ENCODE measurements at places on chromosomes 5 and 9. TPM values are rescaled to one million over a fixed set of nuclear protein-coding genes. Genes with fewer than 3 reads are reported as not detected.

The C6 gene
- total RNA-seq = not detected

The KCNV2 gene
- total RNA-seq = not detected

The GABRP gene
- total RNA-seq = not detected

The HK3 gene
- 1.5 TPM for total RNA-seq

The DBH gene
- 0.08 TPM for total RNA-seq

The PTGES gene
- not detected for total RNA-seq

DNA sequence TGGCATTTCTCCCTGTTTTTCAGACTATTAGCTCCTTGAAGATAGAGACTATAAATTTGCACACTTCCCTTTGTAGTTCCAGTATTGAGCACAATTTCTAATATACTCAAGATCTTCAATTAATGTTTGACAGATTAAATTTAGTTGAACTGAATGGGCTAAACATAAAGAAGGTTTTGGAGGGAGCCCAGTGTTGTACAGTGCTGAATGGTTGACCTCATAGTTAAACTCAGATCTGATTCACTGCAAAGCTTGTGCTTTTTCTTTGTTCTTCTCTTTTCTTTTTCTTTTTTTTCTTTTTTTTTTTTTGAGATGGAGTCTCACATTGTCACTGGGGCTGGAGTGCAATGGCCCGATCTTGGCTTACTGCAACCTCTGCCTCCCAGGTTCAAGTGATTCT, 411.7 kb upstream of the ZNF462 start:
- DNase-seq = no peak

GRCh38 chr9:106625259-106625789, 237.6 kb upstream of the ZNF462 start:
- DNase-seq = no peak

DNA sequence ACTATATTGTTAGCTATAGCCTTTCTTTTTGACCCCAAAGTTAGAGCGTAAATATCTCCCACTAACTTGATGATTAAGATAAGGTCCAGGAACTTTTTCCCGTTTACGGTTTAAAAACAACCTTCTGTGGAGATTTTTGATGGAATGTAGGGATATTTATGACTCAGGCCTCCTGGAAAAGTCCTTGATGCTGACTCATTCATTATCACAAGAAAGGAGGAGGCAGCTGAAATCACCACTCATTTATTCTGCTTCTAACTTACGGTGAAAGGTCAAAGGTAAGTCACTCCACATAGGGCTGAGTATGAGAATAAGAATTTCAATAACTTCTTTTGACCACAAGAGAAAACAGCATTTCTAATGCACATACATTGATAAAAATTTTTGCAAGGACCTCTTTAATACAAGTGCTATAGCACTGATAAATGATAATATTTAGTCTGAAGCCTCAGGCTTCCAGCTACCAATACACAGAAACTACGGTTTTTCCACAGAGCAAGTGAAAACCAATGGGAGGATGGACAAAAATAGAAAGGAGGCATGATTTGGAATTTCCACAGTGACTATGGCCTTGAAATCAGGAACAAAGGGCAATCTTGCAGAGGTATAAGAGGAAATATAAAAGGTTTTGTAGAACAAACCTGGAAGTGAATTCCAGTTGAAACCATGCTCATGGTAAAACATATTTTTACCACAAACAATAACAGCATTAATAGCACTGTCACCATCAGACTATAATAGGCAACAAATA, 146.5 kb downstream of the PPP2R2B start:
- DNase-seq = no peak

DNA sequence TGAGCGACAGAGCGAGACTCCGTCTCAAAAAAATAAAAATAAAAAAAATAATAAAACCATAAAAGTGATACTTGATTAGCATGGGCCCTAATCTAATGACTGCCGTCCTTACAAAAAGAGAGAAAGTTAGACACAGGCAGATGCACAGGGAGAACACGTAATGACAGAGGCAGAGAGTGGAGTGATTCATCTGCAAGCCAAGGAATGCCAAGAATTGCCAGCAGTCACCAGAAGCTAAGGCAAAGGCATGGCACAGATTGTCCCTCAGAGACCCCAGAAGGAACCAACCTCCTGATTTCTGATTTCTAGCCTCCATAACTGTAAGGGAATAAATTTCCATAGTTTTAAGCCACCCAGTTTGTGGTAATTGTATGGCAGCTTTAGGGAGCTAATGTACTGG, 79.6 kb upstream of the FREM1 start:
- DNase-seq = no peak

DNA sequence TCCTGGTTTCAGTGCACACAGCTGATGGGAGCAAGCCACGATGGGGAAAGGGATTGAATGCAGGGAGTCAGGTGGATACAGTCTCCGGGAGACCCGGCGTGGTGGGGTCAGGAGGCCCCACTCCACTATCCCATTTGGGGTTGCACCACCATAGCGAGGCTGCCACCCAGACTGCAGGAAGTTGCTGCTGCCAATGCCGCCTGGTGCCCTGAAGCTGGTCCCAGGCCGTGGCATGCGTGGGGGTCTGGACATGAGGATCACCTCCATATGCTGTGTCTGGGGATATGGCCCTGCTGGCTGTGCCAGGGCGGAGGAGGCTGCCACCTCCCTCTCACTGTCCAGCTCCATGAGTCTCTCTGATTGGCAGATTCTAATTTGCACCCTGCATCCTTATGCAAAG, 45.3 kb downstream of the COL5A1 start:
- no peak for DNase-seq

DNA sequence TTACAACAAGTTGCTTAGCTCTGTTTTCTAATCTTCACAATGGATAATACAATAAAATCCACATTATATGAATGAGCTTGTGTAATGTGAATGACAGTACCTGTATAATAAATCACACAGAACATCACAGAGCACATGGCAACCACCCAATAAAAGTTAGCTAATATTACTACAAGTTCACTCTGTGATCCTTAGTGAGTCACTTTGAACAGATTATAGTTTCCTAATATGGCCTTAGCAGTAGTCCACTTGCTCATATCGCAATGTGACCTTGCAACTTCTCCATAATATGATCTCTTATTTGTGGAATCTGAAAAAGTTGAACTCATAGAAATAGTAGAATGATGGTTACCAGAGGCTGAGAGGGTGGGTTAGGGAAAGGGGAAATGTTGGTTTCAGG, 361.3 kb downstream of the PTPRD start:
- no peak for DNase-seq

DNA sequence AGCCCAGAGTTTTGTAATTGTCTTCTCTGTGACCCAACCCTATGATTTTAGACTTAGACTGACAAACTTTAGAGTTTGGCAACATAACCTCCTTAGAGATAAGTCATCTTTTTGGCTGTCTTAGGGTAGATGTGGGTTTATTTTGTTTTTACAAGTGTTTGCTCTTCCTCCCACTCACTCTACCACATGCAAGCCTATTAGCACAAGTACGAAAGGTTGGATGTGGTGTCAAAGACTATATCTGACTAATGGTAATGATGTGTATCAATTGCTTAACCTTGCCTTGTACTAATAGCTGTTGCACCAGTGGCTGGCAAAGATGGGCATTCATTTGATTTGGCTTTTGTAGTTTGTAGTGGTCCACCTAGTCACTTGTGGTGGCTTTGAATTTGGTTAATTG, 46.5 kb downstream of the SLC25A46 start:
- no peak for DNase-seq

DNA sequence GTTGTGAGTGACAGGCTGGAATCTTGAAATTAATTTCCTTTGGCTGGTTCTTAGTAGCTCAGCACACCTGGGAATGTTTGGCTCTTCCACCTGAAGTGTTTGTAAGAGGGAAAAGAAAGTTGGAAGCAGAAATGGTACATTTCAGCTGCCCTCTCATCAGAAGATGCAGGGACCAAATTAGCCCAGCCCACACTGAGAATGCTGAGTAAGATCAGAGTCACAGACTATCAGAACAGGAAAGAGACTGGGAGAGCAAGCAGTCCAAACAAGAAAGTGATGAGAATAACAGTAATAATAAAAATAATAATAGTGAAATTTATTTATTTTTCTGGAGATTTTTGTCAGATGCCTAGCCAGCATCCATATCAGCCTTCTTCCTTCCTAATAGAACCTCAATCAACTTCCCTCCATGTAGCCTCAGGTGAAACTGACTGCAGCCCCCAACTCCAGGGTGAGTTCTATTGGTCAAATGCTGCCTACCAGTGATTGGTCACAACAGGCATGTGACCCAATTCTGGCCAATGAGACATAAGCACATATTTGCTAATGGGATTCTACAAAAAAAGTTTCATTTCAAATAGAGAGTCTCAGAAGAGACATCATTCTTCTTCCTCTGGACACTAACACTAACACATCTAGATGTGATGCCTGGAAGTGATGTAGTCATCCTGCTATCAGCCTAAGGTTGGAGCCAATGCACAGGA, 31.2 kb upstream of the ADRA1B start:
- no peak for DNase-seq
